ENCODE measurements at places on chromosomes 7 and 10.

DNA sequence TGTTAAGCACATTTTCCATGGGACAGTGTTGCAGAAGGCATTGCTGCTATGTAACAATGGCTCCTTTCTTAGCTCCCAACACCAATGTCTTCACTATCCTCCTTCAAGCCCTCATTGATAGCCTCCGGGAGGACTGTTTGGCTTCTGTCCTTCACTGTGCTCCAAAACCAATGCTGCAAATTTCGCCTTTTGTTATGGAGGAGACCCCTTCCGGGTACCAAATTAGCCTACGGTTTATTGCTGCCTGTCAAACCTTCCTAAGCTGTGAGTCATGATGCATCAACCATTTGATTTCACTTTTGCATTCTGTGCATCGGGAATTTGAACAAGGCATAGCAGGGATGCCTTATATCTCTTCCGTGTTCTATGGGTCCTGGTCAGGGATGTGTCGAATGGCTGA lies 432.9 kb downstream of the GATA3 start:
- no peak for DNase-seq

GRCh38 chr7:111639934-111640333 lies 77.6 kb upstream of the IMMP2L start:
- peak; percentile 19 for DNase-seq

DNA sequence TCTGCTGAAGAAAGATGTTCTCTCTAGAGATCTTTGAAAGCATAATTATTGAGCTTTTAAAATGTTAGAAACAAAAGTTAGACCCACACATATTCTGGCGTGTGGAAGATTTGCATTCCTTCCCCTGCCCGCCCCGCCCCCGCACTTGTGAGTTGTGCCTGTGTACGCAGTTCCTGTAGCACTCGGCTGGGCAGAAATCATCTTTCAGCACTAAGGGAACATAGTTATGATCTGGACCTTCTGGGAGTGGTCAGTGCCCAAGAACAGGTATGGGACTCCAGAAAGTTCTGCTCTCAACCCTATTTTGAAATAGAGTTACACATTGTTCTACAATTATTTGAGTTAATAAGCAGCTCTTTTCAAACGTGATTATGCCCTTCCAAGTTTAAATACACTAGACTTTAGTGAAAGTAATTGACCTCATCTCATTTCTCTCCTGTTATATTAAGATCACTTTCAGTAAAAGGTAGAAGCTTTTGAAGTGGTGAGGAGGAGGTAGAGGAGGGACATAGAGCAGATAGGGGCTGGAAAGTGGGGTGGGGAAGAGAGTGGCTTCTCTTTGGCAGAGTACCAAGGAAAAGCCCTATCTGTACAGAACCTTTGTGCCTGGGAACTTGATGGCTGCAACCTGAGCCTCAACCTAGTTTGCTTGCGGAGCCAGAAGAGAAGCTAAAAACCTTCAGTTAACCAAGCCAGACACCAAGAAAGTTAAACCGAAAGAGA lies 5.7 kb downstream of the BLVRA start:
- no peak for DNase-seq

DNA sequence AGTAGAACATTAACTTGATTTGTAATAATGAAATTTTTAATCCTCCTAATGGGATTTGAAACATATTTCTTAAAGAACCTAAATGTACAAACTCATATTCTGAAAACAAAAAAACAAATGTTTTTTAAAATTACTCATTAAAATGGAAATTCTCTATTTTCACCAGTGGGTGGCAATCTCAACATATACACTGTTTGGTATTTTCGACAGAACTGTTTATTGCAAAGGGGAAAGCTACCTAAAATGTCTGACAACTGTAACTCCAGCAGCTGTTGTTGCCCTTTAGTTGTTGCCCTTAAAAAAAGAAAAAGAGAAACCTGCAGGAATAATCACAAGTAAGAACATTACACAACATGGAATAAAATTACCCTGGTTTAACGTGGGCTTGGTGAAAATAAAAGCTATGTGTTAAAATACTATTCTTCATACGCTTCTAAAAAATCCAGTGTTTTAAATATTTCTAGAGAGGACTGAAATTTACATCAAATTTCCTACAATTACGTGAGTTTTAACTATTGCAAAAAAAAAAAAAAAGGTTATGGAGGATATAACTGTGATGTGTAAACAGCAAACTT lies 54.5 kb downstream of the COL1A2 start:
- peak; percentile 53 for DNase-seq

DNA sequence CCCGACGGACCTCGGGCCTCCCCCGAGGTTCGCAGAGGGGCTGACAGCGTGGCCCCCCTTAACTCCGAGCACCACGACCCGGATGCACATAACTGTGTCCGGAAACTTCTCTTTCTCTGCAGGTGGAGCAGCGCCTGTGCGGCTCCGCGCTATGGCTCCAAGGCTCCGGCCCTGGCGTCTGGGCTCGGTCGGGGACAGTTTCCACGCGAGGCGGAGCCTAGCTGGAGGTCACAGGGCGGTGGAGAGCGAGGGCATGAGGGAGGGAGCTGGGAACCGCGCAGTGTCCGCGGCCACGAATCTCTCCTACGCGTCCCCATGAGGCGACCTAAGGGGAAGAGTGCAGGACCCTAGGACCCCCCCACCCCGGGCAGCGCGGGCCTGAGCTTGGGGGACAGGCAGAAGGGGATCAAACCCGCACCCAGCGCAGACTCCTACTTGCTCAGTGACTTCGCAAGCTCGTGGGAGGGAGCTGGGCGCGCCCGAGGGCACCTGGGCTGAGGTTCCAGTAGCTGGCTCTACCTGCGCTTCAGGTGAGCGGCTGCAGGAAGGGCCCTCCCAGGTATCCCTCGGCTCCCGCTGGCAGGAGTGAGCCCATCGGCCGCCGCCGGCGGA lies 8.6 kb upstream of the MNX1 start:
- DNase-seq = no peak

Data from fibroblast of skin of right biceps (primary cell).